ENCODE measurements at places on chromosomes 2 and 18.

- no peak for DNase-seq
Measured at GRCh38 chr2:12221584-12221983, 475.2 kb downstream of the LPIN1 start.

- DNase-seq: no peak
Measured at GRCh38 chr2:38653380-38653714, 12.6 kb upstream of the GALM start.

DNA sequence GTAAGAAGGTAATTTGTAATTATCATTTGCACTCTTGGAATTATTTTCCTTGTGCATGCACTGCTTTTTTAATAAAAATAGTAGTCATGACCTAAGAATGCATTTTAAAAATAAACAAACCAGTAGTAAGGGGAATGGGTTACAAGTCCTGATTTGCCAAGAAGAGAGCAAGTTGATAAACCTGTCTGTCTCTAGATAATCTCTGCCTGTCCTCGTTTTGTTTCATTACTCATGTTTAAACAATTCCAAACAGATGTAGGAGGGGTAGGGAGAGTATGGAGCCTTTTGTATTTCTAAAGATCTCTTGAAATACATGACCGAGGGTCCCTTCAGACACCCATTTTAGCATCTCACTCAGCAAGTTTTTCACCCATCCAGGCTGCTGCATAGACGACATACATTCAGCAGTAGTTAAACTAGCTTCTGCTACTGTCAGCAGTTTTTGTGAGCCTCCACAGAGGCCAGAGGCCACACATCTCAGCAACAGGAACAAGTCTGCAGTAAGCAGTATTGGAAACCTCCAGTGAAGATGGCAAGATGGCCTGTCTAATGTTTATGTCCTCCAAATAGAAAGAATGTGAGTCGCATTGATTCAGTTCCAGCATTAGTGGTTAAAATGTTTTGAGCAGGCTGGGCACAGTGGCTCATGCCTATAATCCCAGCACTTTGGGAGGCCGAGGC is 2.3 kb upstream of the EXOC6B start:
- no peak for DNase-seq

- DNase-seq: no peak
Measured at GRCh38 chr2:71224935-71225334, 2.0 kb downstream of the PAIP2B start.

DNA sequence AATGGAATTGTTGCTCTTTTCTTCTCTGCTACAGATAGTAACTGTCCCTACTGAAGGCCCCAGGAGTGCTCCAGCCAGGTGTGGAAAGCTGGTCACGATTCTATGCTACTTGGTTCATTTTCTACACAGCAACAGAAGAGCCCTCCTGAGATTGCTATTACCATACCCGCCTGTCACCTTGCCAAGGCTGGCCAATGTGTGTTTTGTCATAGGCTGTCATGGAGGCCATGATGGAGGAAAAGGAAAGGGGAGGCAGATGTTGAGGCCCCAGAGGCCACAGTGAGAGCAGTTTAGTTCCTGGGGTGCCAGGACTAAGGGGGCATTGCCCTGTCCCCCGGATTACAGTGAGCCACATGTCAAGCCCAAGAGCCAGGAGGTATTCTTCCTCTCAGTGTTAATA is 952 bp downstream of the ELMOD3 start:
- DNase-seq: no peak

GRCh38 chr2:151637271-151637781 is 97.0 kb downstream of the NEB start:
- no peak for DNase-seq

DNA sequence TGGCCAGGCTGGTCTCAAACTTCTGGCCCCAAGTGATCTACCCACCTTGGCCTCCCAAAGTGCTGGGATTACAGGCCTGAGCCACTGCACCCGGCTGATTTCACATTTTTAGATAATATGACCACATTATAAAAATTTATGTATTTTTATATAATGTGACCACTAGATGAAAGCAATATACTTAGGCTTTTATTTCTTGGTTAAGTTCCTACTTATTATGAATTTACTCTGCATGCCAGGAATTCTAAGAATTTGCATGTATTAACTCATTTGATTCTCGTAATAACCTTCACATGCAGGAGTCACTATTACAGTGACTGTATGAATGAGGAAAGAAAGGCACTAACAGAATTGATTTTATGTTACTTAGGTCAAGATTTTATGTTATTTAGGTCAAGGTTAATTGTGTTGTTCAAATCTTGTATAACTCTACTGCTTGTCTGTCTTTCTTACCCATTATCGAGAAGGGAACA is 25.6 kb upstream of the CASP8 start:
- DNase-seq: no peak

- no peak for DNase-seq
Measured at GRCh38 chr2:53247956-53248735, 519.5 kb upstream of the CHAC2 start.

- DNase-seq: peak; percentile 42
Measured at GRCh38 chr2:56444339-56444738, 260.5 kb downstream of the CCDC85A start.

GRCh38 chr2:27376151-27376865 is 4.2 kb downstream of the ZNF513 start:
- DNase-seq: no peak

DNA sequence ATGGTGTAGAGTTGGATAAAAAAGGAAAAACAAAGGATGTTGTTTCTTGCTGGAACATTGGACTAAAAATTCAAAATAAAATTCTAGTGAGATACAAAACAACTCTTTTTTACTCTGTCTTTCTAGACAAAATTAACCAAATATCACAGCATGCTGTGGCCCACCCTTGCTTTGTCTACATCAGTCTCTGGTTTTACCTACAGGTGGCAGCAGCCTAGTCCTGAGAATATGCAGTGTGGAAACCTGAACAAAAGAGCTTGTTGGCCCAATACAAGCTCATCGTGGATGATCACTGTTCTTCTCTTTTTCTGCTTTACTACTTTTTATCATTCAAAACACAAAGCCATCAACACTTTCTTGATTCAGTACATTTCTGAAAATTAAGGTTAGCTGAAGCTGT is 210.4 kb downstream of the CDH19 start:
- no peak for DNase-seq

DNA sequence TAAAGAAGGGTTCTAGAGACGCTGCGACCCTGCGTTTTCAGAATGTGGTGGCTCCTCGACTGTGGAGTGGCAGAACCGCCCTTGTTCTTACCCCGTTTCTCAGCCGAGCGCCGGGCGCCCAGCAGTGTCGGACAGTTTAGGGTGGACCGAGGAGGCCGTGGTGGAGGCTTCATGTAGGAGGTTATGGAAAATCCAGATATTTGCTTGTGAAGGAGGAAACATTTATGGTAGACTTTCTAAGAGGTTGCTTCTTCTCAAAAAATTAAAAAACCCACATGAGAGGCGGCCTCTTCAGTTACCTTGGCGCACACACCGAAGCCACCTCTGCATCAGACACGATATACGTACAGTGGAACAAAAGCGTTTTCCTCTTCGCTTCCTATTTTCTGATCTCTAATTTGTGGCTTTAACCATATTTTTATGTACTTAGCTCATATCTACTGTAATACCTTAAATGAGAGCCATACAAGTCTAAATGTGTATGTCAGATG is 120.8 kb downstream of the NFATC1 start:
- DNase-seq: no peak

DNA sequence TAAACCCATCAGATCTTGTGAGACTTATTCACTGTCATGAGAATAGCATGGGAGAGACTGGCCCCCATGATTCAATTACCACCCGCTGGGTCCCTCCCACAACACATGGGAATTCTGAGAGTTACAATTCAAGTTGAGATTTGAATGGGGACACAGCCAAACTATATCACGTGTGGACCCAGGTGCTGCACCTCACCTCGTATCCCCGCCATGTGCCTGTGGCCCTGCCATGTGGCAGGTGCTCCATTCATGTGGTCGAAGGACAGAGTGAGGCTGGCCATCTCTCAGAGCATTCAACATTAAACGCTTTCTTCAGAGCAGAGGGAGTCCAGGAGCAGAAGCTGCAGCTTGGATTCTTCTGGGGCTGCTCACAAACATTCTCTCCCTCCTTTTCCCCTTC is 32.3 kb downstream of the MROH2A start:
- no peak for DNase-seq

DNA sequence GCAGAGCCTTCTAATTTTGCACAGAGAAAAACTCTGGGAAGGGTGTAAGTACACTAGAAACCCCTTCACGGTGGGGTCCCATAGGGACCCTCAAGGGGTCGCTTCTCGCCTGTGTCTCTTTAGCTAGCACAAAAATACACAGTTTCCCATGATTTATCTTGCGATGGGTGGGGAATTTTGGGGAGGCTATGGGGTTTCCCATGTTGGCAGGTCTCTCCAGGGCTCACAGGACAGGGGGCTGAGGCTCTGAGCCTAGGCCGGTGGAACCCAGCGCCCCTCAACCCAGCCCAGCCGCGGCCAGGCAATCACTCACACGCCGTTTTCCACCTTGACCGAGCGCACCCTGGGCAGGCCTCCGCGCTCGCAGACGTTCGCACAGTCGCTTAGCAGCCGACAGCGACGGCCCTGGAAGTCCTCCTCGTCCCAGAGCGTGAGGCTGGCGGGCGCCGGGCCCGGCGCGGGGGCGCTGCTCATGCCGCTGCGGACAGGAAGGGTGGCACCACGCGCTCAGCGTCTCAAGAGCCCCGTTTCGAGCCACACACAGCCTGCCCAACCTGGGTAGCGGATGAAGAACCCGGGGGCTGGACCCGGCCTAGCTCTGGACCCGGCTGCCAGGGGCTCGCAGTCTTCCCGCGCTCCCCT is 398 bp downstream of the CRYBA2 start:
- DNase-seq: no peak

GRCh38 chr2:191038241-191038725 is 24.3 kb upstream of the STAT1 start:
- no peak for DNase-seq

GRCh38 chr2:22807872-22808271 is 577.1 kb upstream of the KLHL29 start:
- DNase-seq: no peak

DNA sequence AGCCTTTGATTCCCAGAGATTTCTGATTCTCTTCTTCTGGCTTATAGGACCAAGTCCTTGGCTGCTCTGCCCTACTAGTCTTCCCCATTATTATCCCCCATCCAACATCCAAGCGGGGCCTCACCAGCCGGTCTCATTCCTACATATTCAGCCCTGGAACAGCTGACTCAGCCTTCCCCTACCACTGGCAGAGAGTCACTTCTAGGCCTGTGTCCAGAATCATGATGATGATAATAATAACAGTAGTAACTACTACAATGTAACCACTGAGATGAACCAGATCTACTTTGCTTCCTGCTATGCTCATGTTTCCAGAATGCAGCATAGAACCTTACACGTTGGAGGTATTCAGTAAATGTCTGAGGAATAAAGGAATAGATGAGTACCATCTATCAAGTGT is 295.2 kb downstream of the SRBD1 start:
- no peak for DNase-seq

- DNase-seq: no peak
Measured at GRCh38 chr2:170180031-170180566, 2.2 kb downstream of the MYO3B start.
